ENCODE measurements at places on chromosomes 5 and 9. TPM values are rescaled to one million over a fixed set of nuclear protein-coding genes. Genes with fewer than 3 reads are reported as not detected.

DNA sequence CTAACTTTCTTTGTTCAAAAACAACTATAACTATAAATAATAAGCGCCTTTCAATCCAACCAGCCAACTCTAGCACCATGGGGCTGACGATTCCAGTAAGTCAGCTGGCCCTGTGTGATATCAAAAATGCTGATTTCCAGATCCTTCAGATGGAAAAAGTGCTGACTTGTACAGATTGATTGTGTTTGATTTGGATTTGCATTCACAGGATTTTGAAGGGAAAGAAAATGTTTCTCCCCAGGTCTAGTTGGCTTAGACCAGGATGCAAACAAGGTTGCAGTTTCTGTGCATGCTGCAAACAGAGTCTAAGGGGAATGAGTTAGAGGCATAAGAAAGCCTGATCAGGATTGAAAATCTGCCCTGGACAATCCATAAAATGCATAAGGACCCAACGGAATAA lies 68.9 kb downstream of the SLC1A3 start:
- no peak for DNase-seq
- H3K36me3 ChIP-seq: no peaks in the 10 kb centered on the region
- no peaks in the 10 kb centered on the region for H3K4me1 ChIP-seq
- H3K27me3 ChIP-seq: no peaks in the 10 kb centered on the region

DNA sequence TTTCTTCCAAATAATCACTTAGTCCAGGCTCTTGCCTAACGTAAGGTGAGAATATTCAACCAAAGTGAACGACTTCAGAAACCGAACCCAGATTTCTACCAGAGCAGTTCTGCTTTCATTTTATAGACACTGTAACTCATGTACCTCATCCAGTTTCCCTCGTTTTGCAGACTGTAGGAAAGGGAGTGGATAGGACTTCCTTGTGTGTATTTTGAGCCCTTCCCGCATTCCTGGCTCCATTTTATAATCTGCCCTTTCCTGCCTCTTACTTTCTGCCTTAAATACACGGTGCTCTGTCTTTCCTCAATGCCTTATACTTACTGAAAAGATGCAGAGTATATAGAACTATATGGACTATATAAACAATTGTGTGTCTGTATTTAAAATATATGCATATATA lies 20.8 kb downstream of the MINAR2 start:
- DNase-seq: no peak
- no peaks in the 10 kb centered on the region for H3K4me1 ChIP-seq
- no peaks in the 10 kb centered on the region for H3K36me3 ChIP-seq

GRCh38 chr5:32126691-32127090 lies 47.4 kb downstream of the GOLPH3 start:
- no peaks in the 10 kb centered on the region for H3K27me3 ChIP-seq
- no peaks in the 10 kb centered on the region for H3K4me1 ChIP-seq
- no peak for DNase-seq
- no peak overlapping the region for H3K4me3 ChIP-seq

GRCh38 chr5:169171515-169171914 lies 129.4 kb downstream of the SLIT3 start:
- no peak overlapping the region for H3K4me3 ChIP-seq
- H3K27ac ChIP-seq: no peak overlapping the region
- H3K27me3 ChIP-seq: no peaks in the 10 kb centered on the region
- DNase-seq: no peak
- H3K4me1 ChIP-seq: no peaks in the 10 kb centered on the region

GRCh38 chr5:62143268-62144229 lies 162.5 kb upstream of the KIF2A start:
- H3K27ac ChIP-seq: no peak overlapping the region
- DNase-seq: peak; percentile 57
- H3K4me3 ChIP-seq: peak overlapping the region; percentile 40
- no peaks in the 10 kb centered on the region for H3K36me3 ChIP-seq

- no peaks in the 10 kb centered on the region for H3K36me3 ChIP-seq
- no peak overlapping the region for H3K27ac ChIP-seq
- DNase-seq: peak; percentile 9
- no peaks in the 10 kb centered on the region for H3K27me3 ChIP-seq
- no peak overlapping the region for H3K4me3 ChIP-seq
These were observed 15.5 kb downstream of the SLC44A1 start for GRCh38 chr9:105259731-105260612.

DNA sequence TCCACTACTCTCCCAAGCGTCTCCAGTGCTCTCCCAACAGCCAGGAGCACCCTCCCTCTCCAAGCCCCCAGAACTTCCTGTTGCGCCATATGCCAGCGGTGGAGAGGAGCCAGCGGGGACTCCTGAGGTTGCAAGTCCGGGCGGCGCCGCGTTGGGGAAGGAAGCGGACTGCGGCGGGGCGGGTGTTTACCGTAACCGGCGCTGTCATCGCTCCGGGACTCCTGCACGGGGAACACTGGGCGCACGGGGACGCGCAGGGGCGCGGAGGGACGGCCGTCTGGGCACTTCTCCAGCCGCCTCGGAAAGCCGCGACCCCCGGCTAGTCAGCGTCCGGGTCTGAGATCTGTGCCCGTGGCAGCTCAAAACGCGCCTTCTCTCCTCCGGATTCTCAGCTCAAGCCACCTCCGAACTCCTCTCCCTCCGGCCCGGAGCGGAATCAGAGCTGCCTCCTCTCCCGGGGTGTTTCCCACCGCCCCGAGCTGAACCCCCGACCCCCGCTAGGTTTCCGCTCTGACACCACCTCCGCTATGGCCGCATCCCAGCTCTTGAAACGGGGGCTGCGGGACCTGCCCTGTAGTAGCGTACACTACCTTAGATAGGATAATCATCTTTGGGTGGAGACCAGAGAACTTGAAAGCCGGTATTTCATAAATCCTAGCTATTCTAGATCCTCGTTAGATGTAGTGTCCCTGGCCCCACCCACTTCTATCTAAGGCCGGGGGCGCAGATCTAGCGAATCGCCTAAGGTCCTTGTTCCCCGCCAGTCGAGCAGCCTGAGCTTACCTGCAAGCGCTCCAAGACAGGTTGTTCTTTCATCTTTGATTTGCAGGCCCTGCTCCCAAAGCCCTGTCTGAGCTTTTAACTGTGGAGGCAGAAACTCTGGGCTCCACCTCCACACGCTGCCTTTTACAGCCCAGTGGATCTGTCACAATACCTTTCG lies at the start of gene TRPM6:
Gene TRPM6 (minus strand): TSS at position 881 of the 940 bp plus-strand sequence. CDS start 65 bp downstream, at position 816.
- H3K27me3 ChIP-seq: no peaks in the 10 kb centered on the region
- DNase-seq: peak; percentile 82
- H3K36me3 ChIP-seq: no peaks in the 10 kb centered on the region
- H3K4me3 ChIP-seq: peak within 1 kb of the TSS; percentile 54
- no peaks in the 10 kb centered on the region for H3K4me1 ChIP-seq

- DNase-seq: no peak
- no peak overlapping the region for H3K4me3 ChIP-seq
- no peaks in the 10 kb centered on the region for H3K27me3 ChIP-seq
- no peaks in the 10 kb centered on the region for H3K4me1 ChIP-seq
- no peaks in the 10 kb centered on the region for H3K36me3 ChIP-seq
These were observed 289.3 kb upstream of the WWC1 start for GRCh38 chr5:168002116-168002515.

DNA sequence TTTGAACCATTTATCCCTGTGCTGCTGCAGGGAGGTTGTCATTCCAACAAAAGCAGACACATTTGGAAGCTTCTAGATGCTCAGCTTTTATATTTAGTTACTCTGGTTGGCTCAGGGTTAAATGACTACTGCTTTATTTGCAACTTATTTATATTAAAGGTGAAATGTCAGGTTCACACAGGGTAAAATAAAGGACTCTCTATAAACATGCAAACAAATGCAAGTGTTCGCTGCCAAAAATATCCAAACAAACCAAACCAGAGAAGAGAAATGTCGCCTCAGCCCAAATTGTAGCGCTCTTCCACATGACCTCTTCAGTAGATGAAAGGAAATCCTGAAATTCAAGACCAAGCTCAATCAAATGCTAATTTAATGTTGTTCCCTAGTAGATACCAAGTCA lies 57.0 kb upstream of the LIFR start:
- H3K36me3 ChIP-seq: no peaks in the 10 kb centered on the region
- no peaks in the 10 kb centered on the region for H3K27me3 ChIP-seq
- H3K4me1 ChIP-seq: peaks cover 5% of the 10 kb centered on the region
- no peak overlapping the region for H3K4me3 ChIP-seq
- H3K27ac ChIP-seq: no peak overlapping the region

DNA sequence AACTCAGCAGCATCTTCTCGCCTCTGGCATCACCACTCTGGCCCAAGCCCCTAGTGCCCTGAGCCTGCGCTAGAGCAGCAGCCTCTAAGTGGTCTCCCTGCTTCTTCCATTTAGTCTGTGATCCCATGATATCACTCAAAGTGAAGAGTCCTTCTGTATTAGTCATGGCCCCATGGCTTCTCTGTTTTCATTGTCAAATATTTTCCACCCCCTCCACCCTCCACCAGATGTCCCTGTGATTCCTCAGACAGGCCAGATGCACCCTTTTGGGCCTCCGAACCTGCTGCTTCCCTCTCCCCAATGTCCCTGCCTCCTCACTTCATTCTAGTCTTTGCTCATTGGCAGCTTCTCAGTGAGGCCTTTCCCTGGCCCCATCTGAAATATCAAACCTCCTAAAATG lies 299.2 kb downstream of the SPOCK1 start:
- H3K4me3 ChIP-seq: no peak overlapping the region
- no peaks in the 10 kb centered on the region for H3K4me1 ChIP-seq
- no peak overlapping the region for H3K27ac ChIP-seq
- H3K27me3 ChIP-seq: no peaks in the 10 kb centered on the region
- no peaks in the 10 kb centered on the region for H3K36me3 ChIP-seq
- no peak for DNase-seq

DNA sequence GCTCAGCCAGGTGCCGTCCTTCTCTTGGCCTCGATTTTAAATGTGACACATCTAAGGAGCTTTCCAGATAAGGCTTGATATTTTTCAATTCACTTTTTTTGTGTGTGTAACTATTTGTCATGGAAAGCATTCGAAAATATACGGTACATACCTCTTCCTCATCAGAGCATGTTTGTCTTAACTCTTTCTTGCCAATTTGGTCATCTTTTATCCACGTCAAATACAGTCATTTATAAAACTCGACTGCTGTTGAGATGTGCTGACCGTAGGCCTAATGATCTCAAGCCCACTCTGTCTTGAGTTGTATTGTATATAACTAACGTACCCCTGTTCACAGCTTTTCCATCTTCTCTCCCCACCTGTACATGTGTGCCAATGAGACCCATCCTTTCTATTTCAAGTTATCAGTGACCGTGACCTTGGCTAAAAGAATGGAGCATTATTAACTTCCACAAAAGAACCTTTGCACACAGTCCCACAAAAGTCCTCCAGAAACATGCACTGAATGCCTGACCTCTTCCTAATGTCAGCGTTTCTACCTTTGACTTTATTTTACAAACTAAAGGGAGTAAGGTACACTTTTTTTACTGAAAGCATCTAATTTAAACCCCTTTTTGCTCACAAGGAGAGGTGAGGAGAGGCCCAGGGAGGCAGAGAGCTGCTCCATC lies 61.6 kb downstream of the IPPK start:
- no peak overlapping the region for H3K4me3 ChIP-seq
- H3K36me3 ChIP-seq: peaks cover 9% of the 10 kb centered on the region
- peak overlapping the region; percentile 49 for H3K27ac ChIP-seq

DNA sequence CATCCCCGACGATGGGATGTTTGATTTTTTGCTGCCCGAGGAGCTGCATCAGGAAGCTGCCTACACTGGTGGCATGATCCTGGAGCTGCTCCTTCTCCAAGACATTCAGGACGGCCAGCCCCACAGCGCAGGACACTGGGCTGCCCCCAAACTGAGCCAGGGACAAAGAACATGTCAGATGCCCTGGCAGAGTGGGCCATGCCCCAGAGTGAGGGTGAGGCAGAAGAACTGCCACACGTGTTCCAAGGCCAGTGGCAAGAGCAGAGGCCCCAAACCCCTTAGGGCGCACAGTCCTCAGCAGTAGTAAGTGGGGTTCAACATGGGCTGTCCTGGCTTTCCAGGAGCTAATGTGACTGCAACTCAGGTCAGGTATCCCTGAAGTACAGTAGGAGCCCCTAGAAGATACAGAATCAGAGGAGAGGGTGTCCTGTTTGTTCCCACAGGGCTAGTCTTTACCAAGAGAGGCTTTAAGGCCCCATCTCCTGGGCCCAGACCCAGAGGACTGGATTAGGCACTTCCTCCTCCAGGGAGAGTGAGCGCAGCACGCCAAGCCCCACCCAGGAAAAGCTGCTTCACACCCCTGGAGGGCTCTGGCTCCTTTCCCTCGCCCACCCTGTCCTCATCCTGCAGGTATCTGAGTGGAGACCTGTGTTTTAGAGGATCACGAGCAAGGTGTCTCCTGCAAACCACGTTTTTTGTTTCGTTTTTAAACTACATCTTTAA lies 11.1 kb downstream of the HNRNPAB start:
- H3K27ac ChIP-seq: no peak overlapping the region
- no peak overlapping the region for H3K4me3 ChIP-seq
- no peak for DNase-seq
- no peaks in the 10 kb centered on the region for H3K27me3 ChIP-seq
- peaks cover 30% of the 10 kb centered on the region for H3K36me3 ChIP-seq

- DNase-seq: no peak
- no peaks in the 10 kb centered on the region for H3K36me3 ChIP-seq
- no peak overlapping the region for H3K4me3 ChIP-seq
These were observed 380.5 kb downstream of the RAB3C start for GRCh38 chr5:58963361-58963760.

- DNase-seq: peak; percentile 94
- H3K27ac ChIP-seq: peak overlapping the region; percentile 93
- H3K4me1 ChIP-seq: peaks cover 32% of the 10 kb centered on the region
- H3K27me3 ChIP-seq: no peaks in the 10 kb centered on the region
- H3K36me3 ChIP-seq: no peaks in the 10 kb centered on the region
These were observed 18.0 kb downstream of the ATOX1 start for GRCh38 chr5:151740336-151740942.

GRCh38 chr5:14246350-14247053 lies 103.4 kb downstream of the TRIO start:
- H3K4me1 ChIP-seq: peaks cover 4% of the 10 kb centered on the region
- H3K36me3 ChIP-seq: peaks cover 4% of the 10 kb centered on the region
- no peak for DNase-seq
- H3K4me3 ChIP-seq: no peak overlapping the region

Gene TAS2R1
- not detected for polyA plus RNA-seq

Gene TPPP
- polyA plus RNA-seq: 0.11 TPM

Gene SLC22A5
- polyA plus RNA-seq: 3.4 TPM

Gene PLPPR1
- polyA plus RNA-seq: not detected

Data from fibroblast of lung (primary cell).